NCI-H146 (cell line): ENCODE measurements at places on chromosomes 16 and 17.

- DNase-seq: no peak
These were observed 127.9 kb downstream of the NPIPB5 start for GRCh38 chr16:22638393-22639206.

DNA sequence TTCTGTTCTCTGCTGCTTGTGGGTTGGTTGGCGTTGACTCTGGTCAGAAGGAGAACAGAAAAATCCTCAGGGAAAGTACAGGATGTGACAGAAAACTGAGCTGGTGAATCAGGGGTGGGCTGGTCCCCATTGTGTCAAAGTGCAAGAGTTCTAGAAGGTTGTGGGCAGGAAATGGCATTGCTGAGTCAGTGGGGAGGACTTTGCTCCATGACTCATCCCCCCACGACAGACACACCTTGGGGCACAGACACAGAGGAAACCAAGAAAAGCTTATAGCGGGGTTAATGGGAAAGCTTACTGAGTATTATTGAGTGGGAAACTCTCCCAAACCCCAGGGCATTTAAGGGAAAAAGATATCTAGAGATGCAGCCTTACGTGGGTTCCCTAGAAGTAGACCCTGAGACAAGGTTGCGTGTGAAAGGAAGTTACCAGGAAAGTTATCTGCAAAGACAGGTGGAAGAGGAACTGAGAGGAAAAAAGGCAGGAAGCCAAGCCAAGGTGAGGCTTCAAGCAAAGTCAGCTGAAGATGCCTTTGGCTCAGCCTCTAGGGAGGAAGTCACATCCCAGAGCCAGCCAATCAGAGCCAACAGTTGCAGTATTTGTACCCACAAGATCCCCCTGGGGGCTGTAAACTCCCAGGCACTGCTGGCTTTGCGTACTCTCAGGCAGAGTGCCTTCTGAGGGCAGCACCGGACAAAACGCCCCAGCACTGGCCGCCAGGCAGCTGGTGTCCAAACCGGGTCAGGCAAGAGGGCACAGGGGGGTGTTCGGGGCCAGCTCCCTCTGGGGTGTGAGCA lies 86.4 kb downstream of the FOXL1 start:
- no peak for DNase-seq

- DNase-seq: no peak
These were observed 18.2 kb downstream of the SCN4A start for GRCh38 chr17:63954402-63955063.

GRCh38 chr17:58120195-58120822 lies 27.9 kb upstream of the OR4D1 start:
- DNase-seq: no peak

- no peak for DNase-seq
These were observed 165.1 kb downstream of the XYLT1 start for GRCh38 chr16:17305694-17306093.

DNA sequence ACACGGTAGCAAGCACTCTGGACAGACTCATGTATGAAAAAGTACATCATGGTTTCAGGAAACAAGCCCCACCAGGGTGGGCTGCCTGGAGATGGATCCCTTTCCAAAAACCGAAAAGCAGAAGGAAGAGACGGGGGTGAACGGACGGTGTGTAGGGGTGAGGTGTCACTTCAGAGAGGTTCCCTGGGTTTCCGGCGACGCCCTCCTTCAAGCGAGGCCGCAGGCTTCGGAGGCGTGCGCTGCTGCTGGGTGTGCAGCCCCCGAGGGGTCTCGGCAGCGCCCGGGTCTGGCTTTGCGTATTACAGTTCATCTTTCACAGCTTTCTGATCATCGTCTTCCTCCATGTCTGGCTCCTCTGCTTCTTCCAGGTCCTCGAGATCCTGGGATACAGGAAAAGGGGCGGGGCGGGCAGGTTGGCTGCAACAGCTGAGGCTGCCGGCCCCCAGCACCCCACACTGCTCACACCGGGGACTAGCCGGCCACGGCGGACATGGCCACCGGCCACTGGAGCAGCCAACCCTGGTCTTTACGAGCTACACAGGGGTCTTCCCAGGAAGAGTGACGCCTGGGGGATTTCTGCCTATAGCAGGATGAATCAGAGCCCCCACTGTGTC lies 9.0 kb upstream of the PPP1R27 start:
- no peak for DNase-seq

DNA sequence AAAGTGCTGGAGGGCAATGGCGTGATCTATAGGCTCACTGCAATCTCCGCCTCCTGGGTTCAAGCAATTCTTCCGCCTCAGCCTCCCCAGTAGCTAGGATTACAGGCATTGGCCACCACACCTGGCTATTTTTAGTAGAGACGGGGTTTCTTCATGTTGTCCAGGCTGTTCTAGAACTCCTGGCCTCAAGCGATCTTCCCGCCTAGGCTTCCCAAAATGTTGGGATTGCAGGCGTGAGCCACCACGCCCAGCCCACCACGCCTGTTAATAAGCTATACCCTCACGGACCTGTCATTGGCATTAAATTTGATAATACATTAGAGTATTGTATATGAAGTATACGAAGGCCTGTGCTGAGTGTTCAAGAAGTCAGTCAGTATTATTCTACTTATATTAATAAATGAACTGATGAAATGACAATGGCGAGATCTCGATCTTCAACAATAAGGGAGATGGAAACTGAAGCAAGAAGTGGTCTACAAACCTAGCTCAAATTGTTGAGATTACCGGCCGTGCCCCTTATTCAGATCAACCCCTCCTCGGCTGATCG lies 818 bp upstream of the BCAS3 start:
- no peak for DNase-seq

- DNase-seq: no peak
These were observed 8.7 kb downstream of the CNTROB start for GRCh38 chr17:7940743-7941142.

- DNase-seq: peak; percentile 0
These were observed 53.9 kb downstream of the BANP start for GRCh38 chr16:88005181-88005581.

DNA sequence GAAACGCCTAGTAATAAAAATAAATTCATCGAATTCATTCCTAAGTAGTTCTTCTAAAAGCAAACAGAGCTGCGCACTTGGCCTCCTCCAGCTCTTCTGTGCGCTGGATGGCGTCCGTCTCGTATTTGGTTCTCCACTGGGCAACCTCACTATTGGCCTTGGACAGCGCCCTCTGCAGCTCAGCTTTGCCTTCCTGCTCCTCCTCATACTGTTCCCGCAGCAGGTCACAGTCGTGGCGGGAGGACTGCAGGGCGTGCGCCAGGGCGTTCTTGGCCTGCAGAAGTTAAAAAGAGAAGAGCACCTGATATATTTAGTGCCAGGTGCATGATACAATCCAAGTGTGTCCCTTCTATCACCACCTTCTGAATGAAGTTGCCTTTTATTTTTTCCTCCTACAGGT lies 21.8 kb downstream of the MYH3 start:
- no peak for DNase-seq

DNA sequence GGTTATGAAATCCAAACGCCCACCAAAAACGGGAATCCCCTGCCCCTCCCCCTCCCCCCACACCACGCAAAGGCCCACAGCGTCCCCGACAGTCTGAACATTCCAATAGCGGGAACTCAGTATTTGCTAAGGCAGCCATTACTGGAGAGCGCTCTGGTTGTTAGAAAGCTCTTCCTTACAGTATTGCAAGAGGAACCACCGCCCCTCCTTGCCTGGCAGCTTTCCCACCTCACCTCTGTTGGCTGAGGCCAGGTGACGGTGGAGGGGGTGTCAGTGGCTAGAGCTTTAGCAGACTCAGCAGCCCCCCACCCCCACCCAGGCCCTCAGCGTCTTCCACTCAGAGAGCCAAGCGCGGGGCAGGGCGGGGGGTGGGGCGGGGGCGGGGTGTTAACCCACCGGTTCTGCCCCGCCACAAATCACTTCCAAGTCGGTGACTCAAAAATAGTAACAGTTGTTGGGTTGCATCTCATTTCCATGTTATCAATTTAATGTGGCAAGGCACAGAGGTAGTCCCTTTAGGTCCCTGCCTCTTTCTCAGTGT lies 2.2 kb upstream of the PLEKHH3 start:
- DNase-seq: peak; percentile 69

DNA sequence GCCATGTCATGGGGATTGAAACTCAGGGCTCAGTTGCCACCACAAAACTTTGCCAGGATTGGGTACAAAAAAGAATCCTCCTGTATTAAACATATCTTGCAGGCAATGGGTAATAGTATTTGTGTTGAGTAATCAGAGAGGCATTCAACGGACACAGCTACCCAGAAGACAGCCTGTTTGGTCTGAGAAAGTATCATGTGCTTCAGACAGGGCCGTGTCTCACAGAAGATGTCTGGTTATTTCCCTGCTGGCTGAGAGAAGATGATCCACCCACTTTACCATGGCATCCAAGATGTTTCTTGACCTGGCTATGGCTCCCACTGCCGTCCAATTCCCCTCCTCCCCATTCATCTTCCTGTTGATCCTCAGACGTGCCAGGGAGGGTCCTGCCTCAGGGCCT lies 304.3 kb upstream of the XYLT1 start:
- no peak for DNase-seq

DNA sequence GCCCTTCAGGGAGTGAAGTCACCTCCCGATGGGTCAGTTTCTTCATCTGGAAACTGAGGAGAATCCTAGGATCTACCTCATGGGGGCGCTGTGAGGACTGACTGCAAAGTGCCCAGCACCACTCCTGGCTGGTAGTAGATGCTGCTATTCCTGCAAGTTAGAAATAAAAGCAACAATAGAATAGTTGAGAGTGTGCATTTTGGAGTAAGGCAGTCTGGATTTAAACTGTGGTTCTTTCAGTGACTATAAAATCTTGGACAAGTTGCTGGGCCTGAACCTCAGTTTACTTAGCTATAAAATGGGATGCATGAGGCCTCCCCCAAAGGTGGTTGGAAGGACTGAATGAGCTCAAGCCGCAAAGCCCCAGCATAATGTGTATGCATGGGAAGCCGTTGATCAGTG lies 70.6 kb downstream of the CYB5B start:
- no peak for DNase-seq

- no peak for DNase-seq
These were observed 65.3 kb upstream of the CRHR1 start for GRCh38 chr17:45718791-45719190.

GRCh38 chr16:71870818-71871217 lies 13.2 kb downstream of the ZNF821 start:
- no peak for DNase-seq

- DNase-seq: no peak
These were observed 627.4 kb downstream of the KCNJ2 start for GRCh38 chr17:70796757-70797156.

- DNase-seq: no peak
These were observed 3.5 kb downstream of the SPDYE4 start for GRCh38 chr17:8754890-8755289.

DNA sequence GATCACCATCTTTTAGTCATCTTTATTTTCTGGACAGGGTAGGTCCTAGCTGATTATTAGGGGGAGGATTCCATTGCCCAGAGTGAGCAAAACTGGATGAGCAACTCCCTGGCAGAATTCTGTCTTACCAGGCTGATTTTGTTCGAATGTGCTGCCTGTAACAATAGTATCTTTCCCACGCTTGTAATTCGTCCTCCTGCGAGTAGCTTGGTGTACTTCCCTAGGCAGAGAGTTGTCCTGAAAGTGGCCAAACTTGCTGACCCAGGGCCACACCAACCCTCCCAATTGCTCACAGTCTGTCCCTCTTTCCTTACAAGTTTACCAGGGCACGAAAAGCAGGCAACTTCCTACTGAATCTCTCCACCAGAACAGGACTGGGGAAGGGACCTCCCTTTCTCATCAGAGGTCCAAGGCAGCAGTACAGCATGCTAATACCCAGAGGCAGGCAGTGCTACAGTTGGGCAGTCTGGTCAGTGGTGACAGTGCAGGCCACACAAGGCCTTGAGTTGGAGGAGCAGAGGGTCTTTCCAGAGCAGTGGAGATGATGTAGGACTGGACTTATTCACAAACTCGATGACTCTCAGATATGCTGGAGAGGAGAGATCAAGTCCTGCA lies 67.8 kb upstream of the NLK start:
- DNase-seq: no peak

- peak; percentile 64 for DNase-seq
These were observed 19.7 kb downstream of the GOSR2 start for GRCh38 chr17:46942441-46943217.

- DNase-seq: no peak
These were observed 58.1 kb downstream of the ACTG1 start for GRCh38 chr17:81454473-81454872.

GRCh38 chr16:8962393-8963009 lies 1.2 kb downstream of the USP7 start:
- DNase-seq: peak; percentile 47

DNA sequence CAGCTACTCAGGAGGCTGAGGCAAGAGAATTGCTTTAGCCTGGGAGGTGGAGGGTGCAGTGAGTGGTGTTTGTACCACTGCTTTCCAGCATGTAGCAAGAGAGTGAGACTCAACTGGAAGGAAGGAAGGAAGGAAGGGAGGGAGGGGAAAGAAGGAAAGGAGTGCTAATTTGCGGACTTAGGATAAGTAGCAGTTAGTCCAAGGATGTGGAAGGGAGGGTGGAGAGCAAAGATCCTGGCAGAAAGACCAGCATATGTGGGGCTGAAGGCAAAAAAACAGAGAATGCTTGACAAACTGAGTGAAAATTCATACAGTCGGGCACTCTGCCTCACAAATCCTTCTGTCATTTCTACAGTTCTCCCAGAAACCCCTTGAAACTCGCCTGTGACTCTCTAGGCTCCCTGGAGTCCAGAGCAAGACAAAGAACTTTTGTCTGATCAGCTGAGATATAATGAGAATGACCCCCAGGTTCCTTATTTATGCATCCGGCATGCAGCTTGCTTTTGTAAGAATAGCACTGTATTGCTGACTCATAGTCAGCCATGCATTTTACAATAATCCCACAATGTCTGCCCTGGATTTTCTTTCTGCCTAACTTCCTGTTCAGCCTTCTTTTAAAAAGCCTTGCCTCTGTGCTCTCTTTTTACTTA lies 31.5 kb downstream of the CDK5RAP3 start:
- DNase-seq: peak; percentile 82

GRCh38 chr17:57902800-57903759 lies 52.1 kb downstream of the CUEDC1 start:
- DNase-seq: peak; percentile 86

- no peak for DNase-seq
These were observed 38.7 kb upstream of the RHBDL3 start for GRCh38 chr17:32226886-32227285.

DNA sequence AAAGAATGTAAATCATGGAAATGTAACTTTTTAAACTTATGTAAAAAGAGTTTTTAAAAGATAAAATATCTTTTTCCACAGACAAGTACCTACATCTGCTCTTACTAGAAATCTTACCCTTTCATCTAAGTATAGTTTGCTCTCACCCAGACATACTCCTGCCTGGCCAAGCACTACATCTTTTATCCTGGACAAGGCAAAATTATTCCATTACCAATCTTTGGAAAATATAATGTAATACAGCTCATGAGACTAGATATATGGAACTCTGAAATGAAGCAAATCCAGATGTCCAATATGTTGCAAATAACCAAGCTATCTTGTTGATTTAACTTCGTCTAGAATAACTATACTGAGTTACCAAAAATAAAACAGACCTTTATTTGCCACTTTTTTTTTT lies 50.0 kb downstream of the VMP1 start:
- no peak for DNase-seq

GRCh38 chr16:324451-325334 lies 27.8 kb downstream of the AXIN1 start:
- peak; percentile 93 for DNase-seq

- no peak for DNase-seq
These were observed 20.0 kb downstream of the AARSD1 start for GRCh38 chr17:42944211-42944610.
